ENCODE measurements at places on chromosomes 6 and 20.

DNA sequence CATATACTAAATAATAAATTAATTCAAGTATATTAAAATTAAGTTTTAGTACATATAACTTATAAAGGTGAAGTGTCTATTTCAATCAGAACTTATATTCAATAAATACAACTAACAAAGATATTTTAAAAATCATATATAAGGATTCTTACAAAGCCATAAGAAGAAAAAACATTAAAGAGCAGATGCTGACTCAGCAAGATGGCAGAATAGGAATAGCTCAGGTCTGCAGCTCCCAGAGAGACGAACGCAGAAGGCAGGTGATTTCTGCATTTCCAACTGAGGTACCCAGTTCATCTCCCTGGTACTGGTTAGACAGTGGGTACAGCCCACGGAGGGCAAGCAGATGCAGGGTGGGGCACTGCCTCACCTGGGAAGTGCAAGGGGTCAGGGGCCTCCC is 811.1 kb downstream of the EYS start:
- DNase-seq: no peak

DNA sequence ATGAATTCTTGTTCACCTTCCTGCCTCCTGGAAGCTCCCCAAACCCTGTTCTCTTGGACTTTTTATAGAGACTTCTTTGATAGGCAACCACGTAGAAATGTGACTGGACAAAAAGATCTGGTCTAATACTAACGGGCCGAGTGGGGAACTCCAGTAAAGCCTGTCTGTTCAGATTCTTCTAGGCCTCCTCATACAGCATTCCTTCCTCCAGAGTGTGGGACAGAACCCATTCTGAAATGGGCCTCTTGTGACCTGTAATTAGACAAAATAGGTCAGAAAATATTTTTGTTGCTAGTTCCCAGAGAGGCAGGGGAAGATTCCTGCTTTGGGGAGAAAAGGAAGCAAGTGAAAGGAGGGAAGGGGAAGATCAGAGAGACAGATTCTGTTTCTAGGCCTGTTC is 374.3 kb downstream of the CDH26 start:
- DNase-seq: no peak

DNA sequence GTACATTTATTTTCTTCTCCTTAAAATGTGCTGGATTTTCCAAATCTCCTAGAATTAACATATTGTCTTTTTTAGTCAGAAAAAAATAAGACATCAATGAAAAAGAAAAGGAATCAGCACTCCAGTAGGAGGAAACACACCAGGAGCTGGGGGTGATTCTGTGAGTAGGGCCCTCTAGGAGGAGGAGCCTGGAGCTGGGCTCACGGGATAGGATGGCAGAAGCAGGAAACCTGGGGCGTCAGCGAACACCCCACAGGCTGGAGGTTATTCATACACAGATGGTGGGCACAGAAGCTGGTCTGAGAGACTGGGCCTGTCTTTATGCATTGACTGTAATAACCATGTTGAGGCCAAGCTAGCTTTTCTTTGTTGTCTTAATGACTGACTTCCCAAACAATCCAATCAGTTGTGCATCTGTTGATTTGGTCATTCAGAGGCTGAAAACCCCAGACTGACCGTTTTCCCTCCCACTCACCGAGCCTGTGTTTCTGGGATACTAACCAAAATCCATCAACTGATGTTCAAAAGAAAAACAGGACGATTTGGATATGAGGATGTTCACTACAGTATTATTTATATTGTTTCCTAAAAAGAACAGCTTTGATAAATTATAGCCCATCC is 53.1 kb downstream of the CPNE5 start:
- no peak for DNase-seq

- no peak for DNase-seq
Measured at GRCh38 chr6:106253731-106254130, 71.8 kb downstream of the ATG5 start.

- no peak for DNase-seq
Measured at GRCh38 chr20:29873946-29874345, 1383.5 kb upstream of the DEFB115 start.

- no peak for DNase-seq
Measured at GRCh38 chr20:16158976-16159286, 414.3 kb downstream of the KIF16B start.

DNA sequence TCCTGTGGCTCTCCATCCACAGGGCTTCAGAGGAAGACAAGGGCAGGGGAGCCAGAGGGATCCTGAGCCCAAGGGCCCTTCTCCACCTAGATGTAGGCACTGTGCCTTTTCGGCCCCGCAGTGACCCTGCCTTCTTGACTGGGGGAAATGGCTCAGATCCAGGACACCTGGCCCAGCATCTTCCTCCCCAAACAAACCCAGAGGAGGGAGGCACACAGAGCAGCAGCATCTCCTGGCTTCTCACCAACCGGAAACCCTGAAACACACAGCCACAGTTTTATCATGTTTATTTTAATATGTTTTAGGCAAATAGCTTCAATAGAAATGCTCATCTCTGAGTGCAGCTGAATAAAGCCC is 84.5 kb upstream of the LRFN2 start:
- no peak for DNase-seq

DNA sequence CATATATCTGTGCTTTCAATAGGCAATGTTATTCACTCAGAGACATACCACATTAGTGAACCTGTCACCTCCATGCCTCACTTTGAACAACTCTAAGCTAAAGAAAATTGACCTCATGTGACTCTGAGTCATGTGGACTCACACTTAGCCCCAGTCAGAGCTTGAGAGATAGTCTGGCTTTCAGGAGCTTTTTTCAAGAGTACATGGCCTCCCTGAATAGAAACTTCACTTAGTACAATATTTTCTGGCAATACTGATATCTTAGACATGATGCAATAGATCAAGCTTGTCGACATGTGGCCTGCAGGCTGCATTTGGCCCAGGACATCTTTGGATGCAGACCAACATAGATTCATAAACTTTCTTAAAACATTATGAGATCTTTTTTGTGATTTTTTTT is 8.5 kb downstream of the SPTLC3 start:
- no peak for DNase-seq

GRCh38 chr20:8470156-8470555 is 338.1 kb downstream of the PLCB1 start:
- DNase-seq: no peak

- DNase-seq: no peak
Measured at GRCh38 chr6:119720160-119720559, 370.6 kb upstream of the MAN1A1 start.

DNA sequence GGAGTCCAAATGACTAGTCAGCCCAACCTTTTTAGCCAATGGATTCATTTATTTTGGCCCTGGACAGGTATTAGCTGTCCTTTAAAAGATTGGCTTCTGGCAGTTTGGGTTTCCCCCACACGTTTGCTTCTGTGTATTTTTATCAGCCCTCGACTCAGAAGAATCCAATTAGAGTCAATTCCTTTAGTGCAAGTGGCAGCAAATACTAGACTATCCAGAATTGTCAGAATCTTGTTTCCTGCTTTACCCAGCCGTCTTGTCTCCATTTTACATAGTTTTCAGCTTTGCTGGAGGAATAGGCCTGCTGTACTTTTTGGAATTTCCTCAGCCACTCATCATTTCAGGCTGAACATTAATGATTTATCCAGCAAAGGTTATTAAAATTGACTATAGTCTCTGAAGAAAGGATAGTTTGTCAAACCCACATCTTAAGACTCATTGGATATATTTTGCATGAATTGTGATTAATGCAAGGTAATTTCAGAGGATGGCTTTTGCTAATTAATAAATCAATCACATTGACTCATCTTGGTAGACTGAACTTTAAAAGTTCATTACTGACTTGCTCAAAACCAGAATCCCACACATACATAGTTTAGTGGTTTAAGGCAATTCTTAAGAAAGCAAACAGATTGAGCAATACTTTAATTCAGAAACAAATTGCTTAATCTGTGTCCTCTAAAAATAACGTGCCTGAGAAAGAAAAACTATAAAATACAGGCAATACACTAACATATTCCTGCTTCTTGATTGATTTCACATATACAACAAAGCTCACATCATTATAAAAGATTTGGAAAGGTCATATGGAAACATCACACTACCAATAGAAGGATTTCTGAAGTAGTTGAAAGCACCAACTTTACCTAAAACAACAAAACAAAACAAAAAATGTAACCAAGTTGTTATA is 62.9 kb upstream of the ZNF217 start:
- no peak for DNase-seq

DNA sequence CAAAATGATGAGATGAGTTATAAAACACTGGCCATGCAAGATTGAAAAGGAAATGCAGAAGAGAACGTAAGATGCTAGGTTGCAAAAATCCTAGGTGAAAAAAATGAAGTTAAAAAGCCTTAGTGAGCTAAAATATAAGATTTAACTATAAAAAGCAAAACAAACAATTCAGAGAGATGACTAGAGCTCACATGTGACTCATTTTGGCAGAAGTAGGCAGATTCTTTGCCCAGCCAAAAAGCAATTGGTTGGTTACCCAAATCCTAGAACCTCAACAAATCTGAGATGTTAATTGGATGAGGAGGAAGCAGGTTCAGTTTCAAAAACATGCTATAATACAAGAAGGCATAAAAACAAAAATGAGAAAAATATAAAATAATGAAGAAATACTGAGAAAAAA is 249.1 kb downstream of the OGFRL1 start:
- DNase-seq: no peak

- DNase-seq: no peak
Measured at GRCh38 chr20:40274912-40275533, 414.0 kb downstream of the MAFB start.

DNA sequence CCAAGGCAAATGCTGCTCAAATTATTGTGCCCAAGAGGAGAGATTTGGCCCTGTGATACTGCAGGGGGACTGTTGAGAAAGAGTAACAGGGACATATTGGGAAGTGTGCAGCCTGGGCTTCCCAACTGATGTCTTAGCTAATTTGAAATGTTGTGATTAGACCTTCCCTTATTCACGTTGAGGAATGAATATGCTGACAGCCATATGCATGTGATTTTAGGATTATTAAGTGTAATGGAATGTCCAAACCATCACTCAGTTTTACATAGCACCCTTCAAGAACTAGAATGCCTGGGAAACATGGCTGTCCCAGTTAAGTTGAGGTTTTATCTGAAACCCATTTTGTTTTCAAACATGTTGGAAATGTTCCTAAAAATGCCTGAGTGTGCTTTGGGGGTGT is 81.4 kb downstream of the CARMIL1 start:
- no peak for DNase-seq

- DNase-seq: no peak
Measured at GRCh38 chr6:15205321-15205720, 40.5 kb upstream of the JARID2 start.

DNA sequence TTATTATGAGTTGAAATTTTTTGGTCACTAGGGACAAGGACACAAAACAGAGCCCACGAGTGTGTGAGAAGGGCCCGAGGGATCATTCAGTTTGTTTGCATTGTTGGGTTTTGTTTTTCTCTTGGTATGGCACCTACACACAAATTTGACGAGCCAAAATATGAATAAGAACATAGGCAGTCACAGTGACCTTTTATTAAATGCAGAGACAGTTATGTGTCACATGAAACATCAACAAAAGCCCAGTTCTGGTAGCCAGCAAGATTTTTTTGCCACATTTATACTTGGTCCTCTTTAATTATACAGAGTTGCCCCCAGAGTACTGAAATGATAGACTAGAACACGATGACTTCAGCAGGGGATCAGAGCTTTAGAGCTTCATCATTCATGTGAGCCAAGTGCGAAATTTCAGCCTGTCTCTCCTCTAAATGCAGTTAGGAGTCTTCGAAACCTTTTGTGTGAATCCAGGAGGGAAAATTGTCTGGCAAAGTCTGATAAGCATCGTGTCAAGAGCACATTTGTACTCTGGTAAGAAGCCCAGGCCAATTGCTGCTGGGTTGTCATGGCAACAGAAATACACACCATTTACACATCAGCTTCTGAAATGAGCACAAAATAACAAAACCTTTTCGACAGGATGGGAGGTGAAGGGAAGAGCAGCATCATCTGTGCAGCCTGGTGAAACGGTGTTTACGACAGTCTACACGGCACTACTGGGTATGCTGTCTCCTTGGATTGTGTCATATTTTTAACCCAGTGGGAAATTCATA is 79.2 kb upstream of the RIPOR2 start:
- no peak for DNase-seq
